ENCODE measurements at places on chromosomes 5 and 9. TPM values are rescaled to one million over a fixed set of nuclear protein-coding genes. Genes with fewer than 3 reads are reported as not detected.

DNA sequence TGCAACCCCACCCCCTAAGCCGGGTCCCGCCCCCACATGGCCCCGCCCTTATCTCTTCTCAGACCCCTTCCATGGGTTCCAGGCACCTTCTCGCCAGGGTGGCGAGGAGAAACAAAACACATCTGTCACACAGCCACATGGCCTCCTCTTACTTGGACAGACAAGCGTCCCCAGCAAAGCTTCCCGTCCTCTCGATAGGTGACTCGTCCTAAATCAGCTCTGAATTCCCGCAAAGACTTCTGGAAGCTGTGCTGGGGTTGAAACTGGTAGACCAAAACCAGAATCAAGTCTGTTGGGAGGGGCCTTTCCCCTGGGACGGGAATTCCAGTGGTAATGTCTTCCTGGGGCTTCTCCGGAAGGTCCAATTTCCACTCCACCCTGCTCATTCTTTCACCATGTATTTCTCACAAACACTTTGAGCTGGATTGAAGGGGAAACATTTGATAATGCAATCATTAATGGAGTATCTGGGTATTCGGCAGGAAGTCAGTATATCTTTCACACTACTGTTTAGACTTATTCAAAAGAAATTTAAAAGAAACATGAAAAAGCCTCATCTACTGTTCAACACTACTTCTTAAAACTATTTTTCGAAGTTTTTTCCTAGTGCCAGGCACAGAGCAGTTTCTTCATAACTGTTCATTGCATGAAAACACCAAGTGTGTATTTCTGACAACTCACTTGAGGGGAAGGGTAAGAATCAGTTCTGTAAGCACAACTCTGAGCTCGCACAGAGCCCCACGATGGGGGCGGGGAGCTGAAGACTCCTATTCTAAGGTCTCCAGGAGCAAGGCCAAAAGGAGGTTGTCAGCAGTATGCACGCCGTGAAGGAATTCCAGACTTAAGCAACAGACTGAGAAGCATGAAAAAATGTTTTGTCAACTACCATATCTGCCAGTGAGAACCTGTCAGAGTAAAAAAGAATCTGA lies 644 bp upstream of the CTNNAL1 start:
- no peak for DNase-seq

DNA sequence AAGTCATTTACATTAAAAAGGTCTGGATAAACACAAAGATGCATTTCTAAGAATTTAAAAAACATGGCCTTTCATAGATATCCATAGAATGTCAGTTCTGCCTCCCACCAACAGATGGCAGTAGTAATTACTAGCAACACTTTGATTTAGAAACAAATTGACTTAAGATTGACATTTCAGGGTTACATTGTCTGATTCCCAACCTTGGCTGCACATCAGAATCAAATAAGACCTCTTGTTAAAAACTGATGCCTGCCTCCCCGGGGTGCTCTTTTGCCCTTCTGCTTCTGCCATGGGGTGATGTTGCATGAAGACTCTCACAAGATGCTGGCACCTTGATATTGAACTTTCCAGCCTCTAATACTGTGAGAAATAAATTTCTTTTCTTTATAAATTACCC lies 146.2 kb upstream of the GPR151 start:
- DNase-seq: no peak

DNA sequence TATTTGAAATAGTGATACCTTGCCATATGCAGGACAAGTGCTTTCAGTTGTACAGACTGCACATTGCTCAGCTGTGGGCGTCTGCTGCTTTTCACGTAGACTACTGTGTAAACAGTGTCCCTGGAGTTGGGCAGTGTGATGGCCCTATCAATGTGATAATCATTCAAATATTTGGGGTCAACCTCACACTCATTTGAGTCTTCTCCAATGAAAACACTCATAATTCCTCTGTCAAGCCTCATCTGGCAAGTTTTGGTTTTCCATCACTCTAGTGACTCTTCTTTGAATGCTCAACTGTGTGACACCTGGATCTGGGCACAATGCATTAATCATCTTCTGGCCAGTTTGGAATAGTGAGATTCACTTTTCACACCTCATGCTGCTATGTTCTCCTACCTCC lies 64.4 kb downstream of the UGCG start:
- no peak for DNase-seq

GRCh38 chr5:16740811-16741392 lies 124.1 kb upstream of the RETREG1 start:
- DNase-seq: no peak

The SHC3 gene
- 1.1 TPM for total RNA-seq

GRCh38 chr5:147844846-147845245 lies 13.4 kb upstream of the SPINK1 start:
- DNase-seq: no peak

- DNase-seq: no peak
Measured at GRCh38 chr5:159337016-159337955, 7.0 kb upstream of the IL12B start.

Measured in aorta (tissue), 5 donors.